ENCODE measurements at places on chromosomes 1 and 21. TPM values are rescaled to one million over a fixed set of nuclear protein-coding genes. Genes with fewer than 3 reads are reported as not detected.

DNA sequence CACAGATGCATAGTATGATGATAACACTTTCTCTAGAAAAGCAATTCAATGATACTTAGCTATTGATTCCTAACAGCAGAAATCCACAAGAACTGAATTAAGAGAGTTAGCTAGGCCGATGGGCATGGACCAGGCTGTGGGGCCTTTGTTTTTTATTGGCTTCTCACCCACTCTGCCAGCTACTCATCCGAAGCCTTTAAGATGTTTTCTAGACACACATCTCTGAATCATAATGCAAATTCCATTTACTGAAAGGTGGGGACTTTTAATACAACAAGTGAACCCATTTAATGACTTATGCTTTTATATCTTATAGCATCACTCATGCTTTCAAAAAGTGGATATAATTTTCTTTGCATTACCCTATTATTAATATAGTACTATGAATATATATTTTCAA lies 170.2 kb downstream of the RUNX1 start:
- no peak for DNase-seq

- no peak for DNase-seq
Observed at GRCh38 chr1:21926814-21927532, 10.1 kb downstream of the HSPG2 start.

- DNase-seq, result no peak
Observed at GRCh38 chr1:60090655-60091054, 17.1 kb upstream of the C1orf87 start.

GRCh38 chr1:89670163-89670562 lies 37.2 kb downstream of the LRRC8C start:
- DNase-seq, result no peak

LRRC53 gene
- not detected for total RNA-seq

Data from breast epithelium (tissue), 4 donors.